ENCODE measurements at places on chromosomes 3 and 15.

- no peak for DNase-seq
Observed at GRCh38 chr3:66363148-66363547, 137.7 kb downstream of the LRIG1 start.

DNA sequence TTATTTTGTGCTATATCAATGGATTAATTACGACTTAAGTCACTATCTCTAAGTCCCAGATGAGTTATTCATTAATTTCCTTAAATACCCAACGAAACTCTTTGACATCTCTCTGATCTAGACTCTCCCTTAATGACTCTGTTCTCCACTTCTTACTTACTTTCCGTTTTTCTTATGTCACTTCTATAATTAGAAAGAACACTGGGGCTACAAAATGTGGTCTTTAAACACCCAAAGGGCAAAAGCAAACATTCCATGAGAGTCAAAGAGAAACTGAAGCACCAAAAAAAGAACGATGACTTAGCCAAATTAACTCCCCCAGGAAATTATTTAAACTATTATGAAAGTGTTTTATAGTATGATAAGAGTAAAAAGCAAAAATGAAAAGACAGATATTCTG is 166.4 kb upstream of the UBE2E2 start:
- no peak for DNase-seq

DNA sequence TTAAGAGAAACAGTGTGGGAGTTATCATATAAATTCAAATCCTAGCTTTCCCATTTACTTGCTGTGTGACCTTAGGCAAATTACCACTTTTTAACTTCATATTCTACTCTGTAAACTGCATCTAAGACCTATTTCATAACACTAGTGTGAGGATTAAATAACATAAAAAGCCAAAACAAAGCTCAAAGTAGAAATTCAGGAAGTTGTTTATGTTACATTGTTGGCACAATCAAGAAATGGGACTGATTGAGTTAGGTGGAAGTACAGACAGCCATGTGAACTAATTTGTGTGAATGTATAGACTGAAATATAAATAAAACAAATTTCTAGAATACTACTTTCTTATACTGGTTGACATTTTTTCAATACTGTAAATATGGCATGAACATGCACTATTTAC is 131.7 kb downstream of the STAG1 start:
- DNase-seq, result no peak

GRCh38 chr3:123028233-123028828 is 768 bp upstream of the SEMA5B start:
- DNase-seq, result peak; percentile 35

All from NCI-H510A (cell line).